ENCODE measurements at places on chromosomes 5 and 9.

GRCh38 chr5:119385136-119385535 lies 29.3 kb downstream of the TNFAIP8 start:
- DNase-seq, result no peak

DNA sequence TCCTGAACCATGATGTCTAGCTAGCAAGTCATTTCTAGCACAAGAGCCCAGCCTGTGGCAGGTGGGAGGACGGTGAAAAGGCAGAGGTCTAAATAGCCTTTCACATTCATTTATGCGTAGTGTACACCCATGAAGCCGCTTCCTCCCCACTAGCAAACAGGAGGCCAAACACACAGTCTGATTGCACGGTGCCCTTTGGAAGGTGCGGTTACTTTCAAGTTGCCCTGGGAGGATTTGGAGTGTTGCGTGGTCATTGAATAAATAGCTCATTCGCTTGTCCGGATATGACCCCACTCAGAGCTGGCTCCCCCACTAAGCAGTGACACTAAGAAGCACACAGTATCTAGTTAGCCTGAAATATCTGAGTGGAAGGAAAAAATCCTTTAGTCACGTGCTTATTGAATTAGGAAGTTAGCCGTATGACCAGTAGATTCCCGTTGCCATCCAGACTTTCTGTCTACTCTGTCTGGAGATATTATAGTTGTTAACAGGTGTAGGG lies 664 bp upstream of the ARSB start:
- no peak for DNase-seq

DNA sequence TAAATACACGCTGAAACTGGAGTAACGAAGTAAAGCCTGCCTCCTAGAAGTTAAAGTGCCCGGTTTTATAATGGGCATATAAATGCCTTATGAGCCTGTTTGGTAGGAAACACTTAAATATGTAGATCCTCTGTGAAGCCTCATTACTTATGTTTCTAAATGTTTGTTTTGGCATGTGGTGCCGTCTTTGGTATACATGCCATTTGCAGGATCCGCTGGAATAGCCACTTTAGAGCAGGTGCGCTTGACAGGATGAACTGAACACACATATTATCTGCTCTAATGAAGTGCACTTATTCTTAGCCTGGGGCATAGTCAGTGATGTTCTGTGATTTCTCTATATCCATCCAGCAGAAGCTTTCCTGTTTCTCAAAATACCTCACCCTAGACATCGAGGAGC lies 778.1 kb upstream of the WWC1 start:
- no peak for DNase-seq

DNA sequence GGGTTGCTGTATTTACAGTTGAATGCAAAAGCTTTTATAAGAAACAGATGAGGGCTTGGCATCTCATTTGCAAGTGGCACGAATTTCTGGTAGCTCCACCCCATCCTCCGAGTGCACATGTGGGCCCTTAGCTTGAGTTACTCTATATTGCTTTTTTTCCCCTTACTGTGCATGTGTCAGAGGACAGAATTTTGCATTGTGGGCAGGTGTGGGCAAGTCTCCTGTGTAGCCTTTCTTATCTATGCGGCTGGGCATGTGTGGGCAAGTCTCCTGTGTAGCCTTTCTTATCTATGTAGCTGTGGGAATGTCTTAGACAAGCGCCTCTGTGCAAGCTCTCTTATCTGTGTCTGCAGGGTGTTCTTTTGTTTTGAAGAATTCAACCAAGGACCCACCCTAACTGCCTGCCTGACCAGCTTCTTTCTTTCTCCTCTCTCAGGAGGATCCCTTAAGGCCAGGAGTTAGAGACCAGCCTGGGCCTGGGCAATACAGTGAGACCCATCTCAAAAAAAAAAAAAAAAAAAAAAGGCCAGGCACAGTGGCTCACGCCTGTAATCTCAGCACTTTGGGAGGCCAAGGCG lies 34.1 kb upstream of the SIL1 start:
- no peak for DNase-seq

GRCh38 chr5:172802112-172802511 lies 31.1 kb upstream of the DUSP1 start:
- no peak for DNase-seq

- no peak for DNase-seq
Observed at GRCh38 chr5:126514131-126514557, 80.9 kb downstream of the ALDH7A1 start.

- no peak for DNase-seq
Observed at GRCh38 chr5:124860291-124860655, 113.8 kb upstream of the ZNF608 start.

GRCh38 chr9:109086221-109086620 lies 33.5 kb downstream of the TMEM245 start:
- DNase-seq, result no peak

GRCh38 chr5:157912621-157913325 lies 53.8 kb upstream of the CLINT1 start:
- DNase-seq, result no peak

- DNase-seq, result no peak
Observed at GRCh38 chr9:135787776-135788575, 86.0 kb downstream of the KCNT1 start.

DNA sequence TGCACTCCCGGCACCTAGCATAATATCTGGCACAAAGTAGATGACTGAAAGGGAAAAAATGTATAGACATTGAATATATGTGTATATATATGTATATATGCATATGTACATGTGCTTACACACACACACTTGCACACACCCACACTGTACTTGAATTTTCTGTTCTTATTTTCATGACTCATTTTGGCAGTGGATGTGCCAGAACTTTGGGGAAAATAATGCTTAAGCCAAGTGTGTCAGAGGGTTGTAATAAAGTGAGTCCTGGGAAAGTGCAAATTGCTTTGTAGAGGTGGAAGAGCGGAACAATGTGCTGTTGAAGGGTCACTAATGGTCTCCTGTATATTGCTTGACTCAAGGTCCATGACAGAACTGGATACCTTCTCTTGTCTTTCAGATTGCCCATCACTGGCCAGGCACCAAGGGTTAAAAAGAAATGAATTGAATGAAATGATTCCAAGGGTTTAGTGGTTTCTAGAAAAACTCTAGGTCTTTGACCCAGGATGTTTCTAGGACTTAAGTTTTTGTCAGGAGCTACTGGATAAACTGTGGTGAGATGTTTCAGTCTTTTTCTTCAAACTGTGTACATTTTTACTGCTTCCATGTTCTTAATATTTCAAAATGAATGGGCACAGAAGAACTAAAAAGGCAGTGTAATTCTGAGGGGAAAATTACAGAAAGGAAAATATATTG lies 129.9 kb upstream of the MOCS2 start:
- DNase-seq, result no peak

GRCh38 chr5:83547889-83548288 lies 76.3 kb downstream of the VCAN start:
- no peak for DNase-seq

DNA sequence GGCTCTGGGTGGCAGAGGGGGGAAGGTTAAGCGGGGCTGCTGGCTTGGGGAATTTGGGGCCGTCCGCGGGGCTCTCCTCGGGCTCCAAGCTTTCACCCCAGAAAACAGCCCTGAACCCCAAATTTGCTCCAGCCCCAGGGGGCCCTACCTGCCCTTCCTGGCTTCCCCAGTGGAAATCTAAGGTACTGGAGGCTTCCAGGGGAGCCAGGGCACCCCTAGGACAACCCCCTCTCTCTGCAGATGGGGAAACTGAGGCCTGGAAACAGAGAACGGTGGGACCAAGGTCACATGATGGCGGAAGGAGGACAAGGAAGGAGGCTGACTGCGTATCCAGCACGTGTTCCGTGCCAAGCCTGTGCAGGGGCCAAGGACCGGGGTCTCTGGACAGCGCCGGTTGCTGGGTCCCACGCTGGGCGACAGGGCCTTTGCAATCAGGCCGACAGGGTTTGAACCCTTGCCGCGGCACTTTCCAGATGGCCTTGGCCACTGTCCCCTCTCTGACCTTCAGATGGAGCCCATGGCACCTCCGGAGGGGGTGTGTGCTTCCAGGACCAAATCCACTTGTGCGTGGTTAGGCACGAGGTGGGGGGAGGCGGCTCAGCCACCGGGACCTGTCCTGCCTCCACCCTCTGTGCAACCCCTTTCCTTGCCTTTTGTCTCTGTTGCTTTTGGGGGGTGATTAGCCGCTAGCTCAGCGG lies 183.1 kb downstream of the C9orf50 start:
- no peak for DNase-seq

DNA sequence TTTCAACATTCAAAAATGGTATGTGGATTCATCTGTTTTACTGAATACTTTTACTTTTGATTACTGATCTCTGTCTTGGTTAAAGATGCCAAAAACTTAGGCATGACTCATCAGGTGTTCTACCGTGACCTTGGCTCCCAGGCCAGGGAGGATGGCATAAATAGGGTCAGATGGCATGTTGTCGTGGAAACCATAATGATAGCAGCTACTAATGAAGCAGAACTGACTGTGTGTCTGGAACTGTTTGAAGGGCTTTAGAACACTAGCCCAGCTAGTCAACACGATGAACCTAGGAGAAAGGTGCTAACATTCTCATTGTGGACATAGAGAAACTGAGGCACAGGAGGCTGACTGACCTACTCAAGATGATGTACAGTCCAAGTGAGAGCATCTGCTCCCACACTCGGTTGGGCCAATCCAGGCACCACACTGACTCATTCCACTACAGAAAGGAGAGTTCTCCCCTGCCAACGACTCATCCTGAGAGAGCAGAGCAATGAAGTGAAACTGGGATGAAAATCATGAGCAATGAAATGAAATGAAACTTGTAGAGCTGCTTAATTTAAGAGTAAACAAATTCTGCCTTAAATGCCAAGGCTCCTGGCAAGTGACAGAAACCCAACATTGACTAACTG lies 116.0 kb downstream of the TENT4A start:
- no peak for DNase-seq

- no peak for DNase-seq
Observed at GRCh38 chr5:152723482-152723881, 318.4 kb upstream of the NMUR2 start.

All from activated CD8-positive, alpha-beta memory T cell treated with anti-CD3 and anti-CD28 coated beads for 1 hour (primary cell).